ENCODE measurements at places on chromosomes 4 and X.

DNA sequence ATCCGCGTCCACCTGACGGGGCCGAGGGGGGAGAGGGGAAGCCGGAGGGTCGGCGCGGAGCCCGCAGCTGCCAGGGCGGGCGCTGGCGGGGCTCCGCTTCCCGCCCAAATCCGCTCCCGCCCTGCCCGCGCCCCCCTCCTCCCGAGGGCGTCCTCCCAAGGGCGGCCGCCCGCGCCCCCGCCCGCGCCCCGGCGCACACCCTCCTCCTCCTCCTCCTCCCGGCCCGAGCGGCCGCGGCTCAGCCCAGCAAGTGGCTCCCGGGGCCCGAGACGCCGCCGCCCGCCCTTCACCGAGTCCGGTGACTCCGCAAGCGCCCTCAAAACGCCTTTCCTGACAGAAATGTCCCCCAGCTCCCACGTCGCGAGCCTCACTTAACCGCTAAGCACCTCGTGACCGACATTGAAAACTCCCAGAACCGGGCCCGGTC is 487 bp downstream of the HMGB2 start:
- peak; percentile 36 for DNase-seq

DNA sequence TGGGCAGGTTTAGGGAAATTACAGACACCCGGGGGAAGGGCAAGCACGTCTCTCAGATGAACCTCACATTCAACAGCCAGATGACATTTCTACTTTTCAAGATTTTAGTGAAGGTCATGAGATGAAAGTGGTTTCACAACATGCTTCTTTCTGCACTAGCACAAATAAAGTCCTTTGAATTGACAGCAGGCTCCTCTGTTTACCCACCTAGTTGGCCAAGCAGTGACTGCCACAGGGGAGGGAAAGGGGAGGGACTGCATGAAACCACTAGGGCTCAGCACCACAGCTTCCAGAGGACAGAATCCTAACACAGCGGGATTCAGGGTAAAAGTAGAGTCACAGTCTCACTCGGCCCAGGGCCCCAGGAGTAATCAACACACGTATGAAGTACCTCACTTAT is 6.2 kb downstream of the RAB40A start:
- DNase-seq: no peak

- DNase-seq: no peak
Measured at GRCh38 chr4:680928-681645, 6.7 kb downstream of the MYL5 start.

GRCh38 chrX:11450354-11450753 is 157.1 kb downstream of the AMELX start:
- no peak for DNase-seq

DNA sequence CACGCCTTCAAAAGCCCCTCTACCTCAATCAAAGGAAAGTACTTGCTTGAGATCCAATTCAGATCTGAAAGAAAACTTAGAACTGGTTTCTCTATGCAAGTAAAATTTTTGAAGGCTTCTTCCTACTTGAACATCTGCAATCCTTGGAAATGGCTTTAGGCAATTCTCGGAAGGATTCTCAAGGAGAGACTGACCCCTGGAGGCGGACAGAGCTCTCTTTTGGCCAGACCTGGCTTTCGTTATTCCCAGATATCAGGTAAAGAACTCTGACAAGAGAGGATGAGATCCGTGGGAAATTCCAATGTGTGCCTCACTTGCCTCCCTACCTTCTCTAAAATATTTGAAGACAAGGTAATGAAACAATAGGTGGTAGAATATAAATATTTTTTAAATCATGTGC is 670.3 kb upstream of the FAM241A start:
- no peak for DNase-seq

- no peak for DNase-seq
Measured at GRCh38 chrX:110734894-110735541, 60.6 kb downstream of the CHRDL1 start.

DNA sequence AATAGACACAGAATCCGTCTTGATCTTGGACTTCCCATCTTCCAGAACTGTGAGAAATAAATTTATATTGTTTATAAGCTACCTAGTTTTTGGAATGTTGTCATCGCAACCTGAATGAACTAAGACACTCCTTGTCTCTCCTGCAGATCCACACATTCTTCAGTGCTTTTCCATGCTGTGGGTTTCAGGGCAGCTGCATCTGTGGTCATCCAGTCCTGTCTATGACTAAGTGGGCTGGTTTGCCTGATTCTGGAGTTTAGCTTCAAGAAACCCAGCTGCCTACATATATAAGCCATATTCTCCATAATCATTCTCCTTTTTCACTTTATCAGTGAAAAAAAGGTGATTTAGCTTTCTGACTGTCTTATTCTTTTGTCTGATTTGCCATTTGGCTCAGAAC is 170.3 kb upstream of the KIT start:
- no peak for DNase-seq

DNA sequence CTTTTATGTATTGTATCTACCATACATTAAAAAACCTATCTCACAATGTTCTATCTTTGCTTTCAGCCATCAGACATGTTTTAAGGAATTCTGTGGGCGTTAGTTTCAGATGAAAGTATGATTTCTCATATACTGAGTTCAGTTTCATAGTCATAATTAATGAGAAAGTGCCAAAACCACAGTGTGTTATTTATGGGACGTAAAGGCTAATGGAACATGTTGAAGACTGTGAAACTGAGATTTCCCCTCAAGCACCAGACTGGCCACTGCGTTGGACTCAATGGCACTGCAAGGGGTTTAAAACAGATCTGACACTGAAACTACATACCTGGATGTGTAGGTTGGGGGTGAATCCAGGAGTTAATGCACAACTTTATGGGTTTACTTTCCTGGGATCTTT is 32.0 kb downstream of the F8 start:
- DNase-seq: no peak

DNA sequence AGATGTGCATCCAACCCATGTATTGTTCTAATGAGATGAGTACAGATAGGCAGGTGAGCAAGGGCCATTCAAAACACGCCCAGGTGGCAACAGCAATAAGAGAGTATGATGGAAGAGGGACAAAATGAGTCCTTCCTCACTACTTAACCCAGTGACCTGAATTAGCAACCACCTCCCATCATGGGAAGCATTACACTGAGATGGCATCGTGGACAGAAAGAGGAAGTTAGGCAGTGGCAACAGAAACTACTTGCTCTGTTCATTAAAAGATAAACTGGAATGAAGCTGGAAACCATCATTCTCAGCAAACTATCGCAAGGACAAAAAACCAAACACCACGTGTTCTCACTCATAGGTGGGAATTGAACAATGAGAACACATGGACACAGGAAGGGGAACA is 17.2 kb downstream of the RXFP1 start:
- no peak for DNase-seq

- no peak for DNase-seq
Measured at GRCh38 chr4:3657902-3658529, 108.2 kb upstream of the ADRA2C start.

- DNase-seq: no peak
Measured at GRCh38 chr4:7191546-7192251, 639 bp upstream of the SORCS2 start.

DNA sequence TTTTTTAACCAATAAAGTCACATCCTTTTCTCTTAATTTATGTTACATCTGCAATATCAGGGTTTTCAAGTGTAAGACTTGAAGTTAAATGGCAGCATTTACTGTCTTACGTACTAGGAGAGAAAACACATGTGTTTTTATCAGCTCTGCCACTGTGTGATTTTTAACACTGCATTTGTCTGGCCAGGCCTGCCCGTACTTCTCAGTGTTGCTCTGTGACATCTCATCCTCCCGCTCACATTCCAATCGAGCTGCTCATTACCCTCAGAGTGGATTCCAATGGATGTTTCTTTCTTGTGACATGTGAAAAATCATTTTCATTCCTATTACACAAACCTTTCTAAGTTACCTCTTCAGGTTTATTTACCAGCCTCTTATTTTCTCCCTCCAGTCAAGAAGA is 420.3 kb downstream of the FAT4 start:
- no peak for DNase-seq

DNA sequence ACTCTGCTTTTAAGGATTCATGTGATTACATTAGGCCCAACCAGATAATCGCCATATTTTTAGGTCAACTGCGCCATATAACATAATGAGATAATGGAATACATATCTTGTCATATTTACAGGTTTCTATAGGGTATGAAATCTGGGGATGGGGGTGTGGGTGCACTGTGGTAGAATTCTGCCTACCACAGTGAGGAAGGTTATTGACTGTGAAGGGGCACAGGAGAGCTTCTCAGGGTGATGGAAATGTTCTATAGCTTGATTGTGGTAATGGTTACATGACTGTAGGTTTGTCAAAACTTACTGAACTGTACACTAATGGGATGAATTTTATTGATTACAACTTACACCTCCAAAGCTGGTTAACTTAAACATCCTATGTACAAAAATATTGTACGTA is 15.9 kb downstream of the USP53 start:
- no peak for DNase-seq

GRCh38 chr4:43987331-43987944 is 461.2 kb downstream of the KCTD8 start:
- no peak for DNase-seq

DNA sequence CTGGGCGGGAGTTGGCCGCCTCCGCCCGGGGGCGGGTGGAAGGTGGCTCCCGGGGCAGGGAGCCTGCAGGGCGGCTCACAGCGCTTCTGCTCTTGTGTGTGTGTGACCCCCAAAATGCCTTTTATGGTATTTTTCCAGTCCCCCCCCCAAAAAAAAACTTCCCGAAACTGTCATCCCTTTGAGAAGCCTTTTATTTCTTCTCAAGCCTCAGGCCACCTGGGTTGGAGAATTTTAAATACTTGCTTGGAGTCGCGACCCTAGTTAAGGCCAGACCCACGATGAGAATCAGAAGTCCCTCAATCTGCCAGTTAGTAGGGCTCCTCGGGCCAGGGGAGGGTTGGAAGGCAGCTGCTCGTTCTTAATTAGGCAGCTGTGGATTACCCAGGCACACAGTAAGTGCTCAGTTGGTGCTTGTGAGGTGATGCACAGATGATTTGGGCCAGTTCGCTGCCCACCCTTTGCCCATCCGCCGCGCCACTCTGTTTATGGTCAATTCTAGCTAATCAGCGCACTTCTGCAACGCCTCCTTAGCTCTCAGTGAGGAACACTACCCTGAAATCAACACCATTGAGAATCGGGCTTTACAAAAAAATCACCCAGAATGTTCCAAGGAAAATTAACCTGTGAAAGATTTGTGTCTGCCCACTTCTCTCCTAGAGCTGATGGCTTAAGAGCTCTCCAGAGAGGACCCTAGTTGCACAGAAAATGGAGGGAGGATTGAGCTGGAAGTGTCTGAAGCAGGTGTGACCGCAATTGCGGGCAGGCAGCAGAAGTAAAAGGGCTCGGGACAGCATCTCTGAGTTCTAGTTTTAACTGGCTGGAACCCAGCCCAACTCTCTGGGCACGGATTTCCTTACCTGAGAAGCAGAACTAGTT is 648 bp upstream of the SCD5 start:
- DNase-seq: no peak

GRCh38 chrX:130211415-130212186 is 39.8 kb downstream of the RAB33A start:
- DNase-seq: no peak

DNA sequence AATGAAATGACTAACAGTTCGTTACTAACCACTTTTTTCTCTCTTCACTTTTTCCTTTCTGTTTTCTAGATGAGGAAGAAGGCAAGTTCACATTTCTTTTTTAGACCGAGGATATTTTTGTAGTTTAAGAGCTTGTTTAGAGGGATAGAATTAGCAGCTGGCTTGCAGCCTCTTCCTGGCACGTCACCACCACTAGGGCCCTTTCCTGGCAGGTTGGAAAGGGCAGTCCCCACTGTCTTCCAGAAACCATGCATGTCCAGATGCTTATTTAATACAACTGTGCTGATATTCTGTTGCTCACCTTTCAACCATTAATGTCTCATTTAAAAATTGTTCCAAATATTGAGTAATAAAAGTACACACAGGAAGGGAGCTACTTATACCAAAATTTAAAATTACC is 209.5 kb upstream of the PACRGL start:
- DNase-seq: no peak

- no peak for DNase-seq
Measured at GRCh38 chr4:80324171-80324570, 11.4 kb upstream of the CFAP299 start.

GRCh38 chr4:114488301-114488982 is 110.2 kb upstream of the UGT8 start:
- no peak for DNase-seq

- no peak for DNase-seq
Measured at GRCh38 chr4:3323071-3323481, 30.3 kb downstream of the RGS12 start.

DNA sequence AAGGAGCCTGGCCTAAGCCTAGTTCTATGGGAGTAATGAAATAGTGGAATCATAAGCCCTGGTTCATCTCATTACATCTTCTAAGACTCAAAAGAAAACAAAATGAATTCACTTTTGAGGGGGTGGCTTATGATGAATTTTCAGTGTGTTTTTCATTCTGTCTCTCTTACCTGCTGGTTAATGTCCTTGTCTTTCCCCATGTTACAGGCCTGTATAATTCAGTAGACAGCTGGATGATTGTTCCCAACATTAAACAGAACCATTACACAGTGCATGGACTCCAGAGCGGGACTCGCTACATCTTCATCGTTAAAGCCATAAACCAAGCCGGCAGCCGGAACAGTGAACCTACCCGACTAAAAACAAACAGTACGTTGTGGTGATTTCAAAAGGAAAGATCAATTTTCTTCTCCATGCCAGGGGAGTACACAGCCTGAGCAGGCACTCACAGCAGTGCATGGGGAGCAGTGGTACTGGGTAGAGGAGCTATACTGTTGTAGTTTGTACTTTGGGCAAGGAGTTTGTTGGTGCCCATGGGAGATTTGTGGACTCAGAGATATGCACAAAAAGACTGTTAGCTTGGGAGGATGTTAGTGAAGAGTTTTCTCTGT is 57.9 kb downstream of the TEX13B start:
- no peak for DNase-seq

GRCh38 chr4:89067417-89067816 is 10.4 kb upstream of the FAM13A start:
- no peak for DNase-seq

Data from esophagus squamous epithelium (tissue), 5 donors.